ENCODE measurements at places on chromosomes 2 and 18.

DNA sequence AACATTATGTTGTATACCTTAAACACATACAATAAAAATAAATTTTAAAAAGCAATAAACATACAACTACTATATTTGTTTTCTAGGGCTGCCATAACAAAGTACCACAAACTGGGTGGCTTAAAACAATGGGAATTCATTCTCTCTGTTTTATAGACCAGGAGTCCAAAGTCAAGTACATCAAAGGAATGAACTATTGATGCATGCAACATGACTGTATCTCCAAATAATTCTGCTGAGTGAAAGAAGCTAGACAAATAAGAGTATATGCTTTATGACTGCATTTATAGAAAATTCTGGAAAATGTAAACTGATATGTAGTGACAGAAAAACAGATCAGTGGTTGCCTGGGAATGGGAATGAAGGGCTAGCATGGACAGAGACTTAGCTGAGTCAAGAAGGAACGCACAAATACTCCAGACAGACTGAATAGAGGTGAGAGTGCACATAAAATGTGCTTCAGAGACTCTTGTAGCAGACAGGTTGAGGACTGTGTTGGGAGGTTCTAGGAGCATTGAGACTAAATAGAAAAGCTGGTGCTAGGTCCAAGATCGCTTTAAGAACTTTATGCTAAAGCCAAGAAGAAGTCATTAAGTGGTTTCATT, 11.0 kb upstream of the PLA2R1 start:
- no peak for DNase-seq

- no peak for DNase-seq
These were observed 47.9 kb downstream of the SH3RF3 start for GRCh38 chr2:109176928-109177327.

GRCh38 chr2:14256890-14257289, 375.6 kb upstream of the LRATD1 start:
- no peak for DNase-seq

DNA sequence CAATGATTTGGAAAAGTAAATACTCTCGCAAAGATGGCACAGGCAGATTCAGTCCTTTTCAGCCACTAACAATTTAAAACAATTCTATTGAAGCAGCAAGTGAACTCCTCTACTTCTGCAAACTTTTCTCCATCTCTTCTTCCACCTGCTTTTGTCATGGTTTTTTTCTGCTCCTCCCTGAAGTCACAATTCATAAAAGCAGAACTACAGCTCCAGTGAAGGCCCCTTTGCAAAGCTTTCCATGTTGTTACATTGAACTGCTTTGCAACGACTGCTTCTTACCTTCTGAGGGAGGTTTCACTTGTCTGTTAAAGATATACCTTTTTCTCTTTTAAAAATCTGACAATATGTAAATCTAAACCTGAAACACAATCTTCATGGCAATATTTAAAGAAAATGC, 3.7 kb upstream of the SERTAD2 start:
- DNase-seq: no peak

DNA sequence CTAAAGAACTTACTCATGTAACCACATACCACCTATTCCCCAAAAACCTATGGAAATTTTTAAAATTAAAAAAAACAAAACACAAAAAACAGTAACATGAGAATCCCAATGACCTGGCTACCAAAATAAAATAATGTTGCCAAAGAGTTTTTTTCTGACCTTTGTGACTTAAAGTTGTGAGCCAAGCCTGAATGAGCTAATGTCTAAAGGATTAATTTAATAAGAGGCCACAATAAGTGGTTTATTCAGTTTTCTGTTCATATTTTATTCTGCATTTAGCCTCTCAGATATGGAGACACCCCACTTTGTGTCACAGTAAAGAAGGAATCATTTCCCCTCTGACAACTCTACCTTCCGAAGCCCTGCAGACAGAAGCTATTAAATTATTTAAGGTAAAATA, 42.6 kb upstream of the DYNC2LI1 start:
- no peak for DNase-seq
